ENCODE measurements at places on chromosomes 2 and 18.
A peak's percentile ranks its signal among the peaks of the same experiment; 100 is the strongest.

- DNase-seq, result no peak
Observed at GRCh38 chr2:19936203-19936602, 34.4 kb upstream of the TTC32 start.

DNA sequence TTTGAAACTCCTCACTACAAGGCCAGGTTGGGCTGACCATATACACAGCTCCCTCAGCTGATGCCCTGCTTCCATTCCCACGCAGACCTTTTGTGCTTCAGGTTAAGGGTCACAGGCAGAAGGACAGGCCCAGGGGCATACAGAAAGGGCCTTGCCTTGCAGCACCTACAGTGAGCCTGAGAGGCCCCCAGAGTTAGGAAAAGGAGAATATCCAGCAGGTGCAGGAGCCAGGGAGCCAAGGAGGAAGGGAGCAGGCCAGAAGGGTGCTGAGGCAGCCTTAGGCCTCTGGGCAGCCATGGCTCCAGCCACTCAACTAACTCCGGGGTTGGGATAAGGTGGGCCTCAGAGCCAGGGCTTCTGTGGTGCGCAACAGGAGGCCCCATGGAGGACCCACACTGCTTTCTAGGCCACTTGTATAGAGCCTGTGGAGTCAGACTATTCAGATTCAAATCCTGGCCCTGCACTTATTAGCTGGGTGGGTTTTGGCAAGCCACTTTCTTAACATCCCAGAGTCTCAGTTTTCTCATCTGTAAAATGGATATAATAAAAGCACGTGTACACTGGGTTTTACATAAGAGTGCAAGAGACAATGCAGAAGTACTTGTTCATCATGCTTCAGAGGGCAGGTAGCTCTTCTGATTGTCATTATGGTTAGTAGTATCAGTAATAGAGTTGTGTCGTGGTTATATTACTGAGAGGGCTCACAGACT, 214.6 kb upstream of the HAAO start:
- no peak for DNase-seq

GRCh38 chr2:183605440-183605839, 481.2 kb downstream of the NUP35 start:
- no peak for DNase-seq

GRCh38 chr2:38232454-38232853, 144.6 kb downstream of the ATL2 start:
- DNase-seq, result no peak

DNA sequence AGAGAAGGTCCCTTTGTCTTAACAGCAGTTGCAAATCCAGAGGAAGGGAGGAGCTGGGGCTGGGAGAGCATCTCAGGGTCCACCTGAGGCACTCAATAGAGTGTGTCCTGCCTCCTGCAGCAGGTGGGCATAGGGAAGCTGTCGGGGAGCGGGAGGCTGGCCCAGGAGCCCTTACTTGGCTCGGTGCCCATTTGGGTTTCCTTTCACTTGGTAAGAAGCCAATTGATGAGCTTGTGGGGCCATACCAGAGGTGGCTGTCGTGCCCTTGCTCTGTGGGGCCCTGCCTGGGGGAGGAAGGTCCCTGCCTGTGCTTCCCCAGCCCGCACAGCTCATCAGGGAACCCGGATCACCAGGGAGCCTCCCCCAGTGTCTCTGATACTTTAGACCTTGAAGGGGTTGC, 229.7 kb downstream of the DYSF start:
- DNase-seq, result no peak

- DNase-seq, result no peak
Observed at GRCh38 chr18:22789600-22789999, 143.5 kb upstream of the RBBP8 start.

- DNase-seq, result peak; percentile 96
Observed at GRCh38 chr2:28870146-28870891, at the start of gene TRMT61B. TRMT61B (minus strand) TSS chr2:28870309; CDS start chr2:28870277, 32 bp downstream.

GRCh38 chr18:60560071-60560470, 187.5 kb upstream of the MC4R start:
- DNase-seq, result no peak

DNA sequence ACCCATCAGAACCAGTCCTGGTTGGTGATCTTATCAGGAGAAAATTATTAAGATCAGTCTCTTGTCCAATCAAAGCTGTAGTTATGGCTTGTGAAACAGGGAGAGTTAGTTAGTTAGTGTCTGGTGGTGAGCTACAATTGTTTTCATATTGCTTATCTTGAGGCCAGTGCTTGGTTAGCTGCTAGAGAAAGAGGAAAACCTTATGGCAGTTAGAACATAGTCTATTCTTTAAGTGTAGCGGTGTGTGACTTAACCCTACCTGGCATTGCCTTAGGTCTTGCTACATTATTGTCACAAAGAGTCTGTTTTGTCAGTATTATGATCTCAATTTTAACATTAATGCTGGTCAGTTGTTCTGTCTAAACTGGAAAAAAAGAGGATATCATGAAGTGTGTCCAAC, 11.5 kb upstream of the ABCA12 start:
- no peak for DNase-seq

- no peak for DNase-seq
Observed at GRCh38 chr2:201357221-201357620, at the start of gene FLACC1. FLACC1 (minus strand) TSS chr2:201357345; CDS start chr2:201351404, 5,941 bp downstream.

DNA sequence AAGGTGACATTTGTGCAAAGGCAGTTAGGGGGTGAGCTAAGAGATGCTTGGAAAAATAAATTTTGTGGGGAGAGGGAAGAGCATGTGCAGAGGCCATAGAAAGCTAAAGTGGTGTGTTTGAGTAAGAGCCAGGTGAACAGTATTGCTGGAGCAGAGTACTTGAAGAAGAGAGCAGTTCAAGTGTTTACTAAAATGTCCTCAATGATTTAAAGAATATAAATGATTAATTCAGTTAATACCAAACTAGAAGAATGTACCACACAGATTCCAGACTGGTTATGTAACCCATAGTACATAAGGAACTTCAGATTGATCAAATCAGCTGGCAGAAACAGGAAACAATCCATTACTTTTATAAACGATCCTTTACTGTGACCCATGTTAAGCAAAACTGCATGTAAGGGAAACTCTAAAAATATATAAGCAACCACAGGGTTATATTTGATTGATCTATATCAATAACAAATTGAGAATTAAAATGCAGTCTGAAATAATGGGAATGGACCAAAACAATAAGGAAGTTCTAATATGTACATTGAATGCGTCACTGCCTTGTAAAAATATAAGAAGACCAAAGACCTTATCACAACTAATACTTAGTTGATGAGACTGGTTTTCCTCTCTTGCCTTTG, 76.9 kb downstream of the LDAH start:
- DNase-seq, result no peak

DNA sequence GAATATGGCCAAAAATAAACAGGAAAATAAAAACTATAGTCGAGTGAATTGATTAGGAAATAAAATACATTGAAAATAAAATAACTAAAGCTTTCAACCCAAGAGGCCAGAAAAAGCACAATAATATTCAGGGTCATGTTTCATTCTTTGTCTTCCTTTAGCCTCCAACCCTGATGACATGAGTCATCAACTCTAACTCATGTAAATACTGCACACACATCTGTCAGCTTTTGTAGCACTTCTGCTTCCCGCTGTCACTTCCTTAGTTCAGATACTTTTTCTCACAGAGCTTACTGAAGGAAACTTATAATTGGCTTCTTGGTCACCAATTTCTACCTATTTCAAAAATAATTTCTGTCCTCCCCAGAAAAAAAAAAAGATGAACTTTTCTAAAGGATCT, 112.8 kb downstream of the UPP2 start:
- DNase-seq, result no peak

- DNase-seq, result no peak
Observed at GRCh38 chr2:25922501-25922900, 44.2 kb upstream of the ASXL2 start.

- DNase-seq, result no peak
Observed at GRCh38 chr2:197232010-197232409, 78.6 kb downstream of the ANKRD44 start.

- no peak for DNase-seq
Observed at GRCh38 chr2:145075454-145076062, 555.6 kb upstream of the ZEB2 start.

GRCh38 chr2:10413503-10413902, 34.6 kb downstream of the ODC1 start:
- DNase-seq, result no peak

DNA sequence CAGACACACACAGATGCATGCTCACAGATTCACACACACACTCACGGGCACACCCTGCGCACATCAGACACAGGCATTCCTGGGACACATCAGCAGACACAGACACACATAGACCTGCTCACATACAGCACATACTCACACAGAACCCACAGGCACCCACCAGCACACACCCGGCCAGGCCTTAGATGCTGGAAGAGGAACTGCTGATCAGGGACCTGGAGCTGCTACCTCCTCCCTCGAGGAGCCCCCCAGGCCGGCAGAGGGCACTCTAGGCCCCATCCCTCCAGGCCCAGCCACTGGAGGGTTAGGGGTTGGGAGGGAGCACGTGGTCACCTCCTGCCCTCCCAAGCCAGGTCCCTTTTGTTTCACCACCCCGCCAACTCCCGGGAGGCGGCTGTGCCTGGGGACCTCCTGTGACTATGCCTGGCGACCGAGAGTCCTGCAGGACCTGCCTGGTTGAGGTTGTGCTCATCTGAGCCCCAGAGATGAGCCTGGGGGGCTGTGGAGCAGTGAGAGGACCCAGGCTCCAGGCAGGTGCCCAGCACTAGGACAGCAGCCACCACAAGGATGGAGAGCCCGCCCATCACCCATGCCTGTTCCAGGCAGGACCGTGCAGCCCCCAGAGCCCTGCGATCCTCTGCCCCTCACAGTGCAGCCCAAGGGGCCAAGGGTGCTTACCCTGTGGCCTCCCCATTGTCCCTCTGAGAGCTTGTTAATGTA, 21.0 kb upstream of the PTMA start:
- DNase-seq, result peak; percentile 60

- DNase-seq, result no peak
Observed at GRCh38 chr2:178882666-178883440, 75.6 kb upstream of the TTN start.

GRCh38 chr2:185854885-185855284, 116.3 kb downstream of the FSIP2 start:
- DNase-seq, result no peak

GRCh38 chr2:43605851-43606250, 10.0 kb upstream of the THADA start:
- DNase-seq, result no peak

DNA sequence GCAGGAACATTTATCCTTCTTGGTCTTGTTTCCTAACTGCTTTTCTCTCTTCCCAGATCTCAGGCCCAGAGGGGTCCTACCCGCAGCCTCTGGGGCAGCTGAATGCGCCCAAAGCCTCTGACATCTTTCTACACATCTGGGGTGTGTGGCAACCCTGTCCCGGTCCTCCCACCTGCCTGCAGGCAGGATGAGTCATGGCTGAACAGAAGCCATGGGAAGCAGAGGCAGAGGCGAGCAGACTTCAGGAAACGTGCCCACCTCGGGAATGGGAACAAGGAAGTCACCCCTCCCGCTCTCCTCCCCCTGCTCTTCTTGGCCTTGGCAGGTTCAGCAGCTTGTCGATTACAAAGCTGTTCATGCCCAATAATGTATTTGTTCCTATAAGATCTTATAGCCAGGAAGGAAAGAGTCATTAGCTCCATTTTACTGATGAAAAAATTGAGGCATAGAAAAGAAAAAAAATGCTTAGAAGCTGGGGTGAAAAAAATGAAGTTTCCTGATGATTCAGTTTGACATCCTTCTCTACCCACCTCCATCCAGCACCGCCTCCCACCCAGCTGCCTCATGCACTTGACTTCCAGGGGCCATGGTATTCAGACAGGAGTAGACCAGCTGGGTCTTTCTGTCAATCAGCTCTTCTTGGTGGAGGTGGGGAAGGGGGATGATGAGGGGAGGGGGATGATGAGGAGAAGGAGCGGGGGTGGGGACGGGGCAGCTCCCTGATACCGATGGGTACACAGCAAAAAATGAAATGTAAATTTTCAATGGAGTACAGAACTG, 10.4 kb upstream of the KCNF1 start:
- no peak for DNase-seq

DNA sequence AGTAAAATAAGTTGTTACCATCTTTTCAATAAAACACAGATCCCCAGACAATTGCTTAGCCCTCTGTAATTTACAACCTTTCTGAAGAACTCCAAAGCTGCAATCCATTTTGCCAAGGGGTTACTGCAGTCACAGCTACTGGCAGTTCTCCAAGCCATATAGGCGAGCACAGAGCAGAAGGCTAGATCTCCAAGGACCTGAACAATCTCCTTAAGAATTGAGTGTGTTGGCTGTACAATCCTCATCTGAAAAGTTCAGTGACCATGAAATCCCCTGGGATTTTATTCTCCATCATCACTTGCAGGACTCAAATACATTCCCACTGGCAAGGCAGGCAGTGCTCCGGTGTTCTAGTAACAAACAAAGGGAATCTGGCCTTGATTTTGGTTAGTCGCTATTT, 103.9 kb upstream of the LRP1B start:
- no peak for DNase-seq

DNA sequence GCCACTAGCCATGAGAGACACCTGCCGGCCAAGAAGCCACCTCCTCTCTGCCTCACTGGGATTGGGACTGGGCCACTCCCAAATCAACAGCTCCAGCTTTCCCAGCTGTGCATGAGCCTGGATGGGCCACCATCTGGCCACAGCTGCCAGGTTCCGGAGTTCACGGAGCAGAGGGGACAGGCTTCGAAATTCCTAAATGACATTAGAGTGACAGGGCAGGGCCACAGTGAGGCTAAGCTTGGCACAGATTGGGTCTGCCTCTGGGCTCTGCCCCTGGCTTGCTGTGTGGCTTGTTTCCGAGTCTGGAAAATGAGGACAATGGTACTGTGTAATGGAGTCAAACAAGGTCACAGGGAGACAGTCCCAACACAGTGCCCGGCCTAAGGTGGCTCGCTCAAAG, 6.5 kb downstream of the DIPK1C start:
- DNase-seq, result no peak

DNA sequence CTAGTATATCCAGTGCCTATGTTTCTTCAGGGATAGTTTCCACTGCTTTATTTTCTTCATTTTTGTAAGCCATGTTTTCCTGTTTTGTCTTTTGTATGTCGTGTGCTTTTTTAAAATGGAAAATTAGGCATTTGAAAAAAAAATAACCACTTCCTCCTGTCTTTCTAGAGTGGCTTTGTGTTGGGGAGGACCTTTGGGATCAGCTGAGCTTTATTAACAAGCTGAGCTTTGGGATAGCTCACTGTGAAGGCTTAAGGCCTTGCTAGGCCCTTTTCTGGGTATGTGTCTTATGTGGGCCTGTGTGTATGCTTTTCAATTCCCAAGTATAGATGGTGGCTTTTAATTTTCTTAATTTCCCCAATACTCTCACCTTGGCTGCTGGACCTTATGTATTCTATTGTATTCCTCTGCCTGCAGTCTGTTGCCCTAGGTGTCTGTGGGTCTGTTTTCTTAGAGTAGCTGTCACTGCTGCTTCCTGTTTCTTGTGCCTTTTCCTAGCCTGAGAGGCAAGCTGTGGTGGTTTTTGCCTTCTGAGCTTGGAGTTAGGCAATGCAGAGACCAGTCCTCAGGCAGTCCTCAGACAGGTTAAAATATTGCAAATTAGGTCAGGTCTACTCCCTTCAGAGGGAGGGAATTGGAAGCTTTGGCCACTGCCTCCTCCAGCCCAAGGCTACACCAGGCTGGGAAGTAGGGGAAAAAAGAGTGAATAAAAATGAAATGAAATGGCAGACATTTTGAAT, 134.7 kb downstream of the LDLRAD4 start:
- no peak for DNase-seq
